ENCODE measurements at places on chromosomes 2 and 18.
A peak's percentile ranks its signal among the peaks of the same experiment; 100 is the strongest.

- DNase-seq, result no peak
- peak overlapping the region; percentile 97 for H3K27ac ChIP-seq
- peak overlapping the region; percentile 22 for H3K4me3 ChIP-seq
- H3K36me3 ChIP-seq, result peaks cover 22% of the 10 kb centered on the region
- H3K27me3 ChIP-seq, result no peaks in the 10 kb centered on the region
- H3K4me1 ChIP-seq, result peaks cover 38% of the 10 kb centered on the region
These were observed 15.8 kb downstream of the HNRNPLL start for GRCh38 chr2:38586931-38587330.

DNA sequence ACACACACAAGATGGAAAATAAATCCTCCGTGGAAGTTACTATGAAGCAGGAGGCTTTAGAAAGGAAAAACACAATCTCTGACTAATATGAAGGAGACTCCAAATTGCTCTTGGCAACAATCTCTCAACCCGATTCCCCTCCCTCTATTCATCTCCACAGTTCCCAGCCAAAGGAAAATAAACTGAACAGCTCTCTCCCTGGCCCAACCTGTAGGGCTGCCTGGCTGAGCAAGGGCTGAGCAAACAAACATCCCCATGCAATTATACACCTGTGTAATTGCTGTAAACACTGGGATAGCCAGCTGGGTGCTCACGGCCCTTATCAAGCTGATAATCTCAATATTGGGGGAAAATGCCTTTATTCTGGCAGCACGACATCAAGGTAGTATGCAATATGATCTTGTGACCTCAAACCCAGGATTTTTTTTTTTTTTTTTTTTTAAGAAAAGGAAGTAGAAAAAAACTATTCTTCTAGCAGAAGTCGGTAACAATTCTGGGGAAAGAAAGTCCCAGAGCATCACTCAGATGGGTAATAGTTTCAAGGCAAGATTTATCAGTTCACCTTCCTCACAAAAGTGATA, 203.3 kb upstream of the SMAD2 start:
- peaks cover 30% of the 10 kb centered on the region for H3K4me1 ChIP-seq

- no peak overlapping the region for H3K27ac ChIP-seq
- H3K4me3 ChIP-seq, result no peak overlapping the region
- H3K4me1 ChIP-seq, result no peaks in the 10 kb centered on the region
- H3K36me3 ChIP-seq, result peaks cover 20% of the 10 kb centered on the region
- DNase-seq, result no peak
- H3K27me3 ChIP-seq, result no peaks in the 10 kb centered on the region
These were observed 81.1 kb upstream of the CD226 start for GRCh38 chr18:70028734-70029133.

GRCh38 chr2:123093199-123093598, 931.9 kb upstream of the CNTNAP5 start:
- H3K4me1 ChIP-seq, result no peaks in the 10 kb centered on the region
- H3K27ac ChIP-seq, result no peak overlapping the region
- H3K36me3 ChIP-seq, result no peaks in the 10 kb centered on the region
- no peaks in the 10 kb centered on the region for H3K27me3 ChIP-seq
- DNase-seq, result no peak

GRCh38 chr2:129689653-129690448, 289.6 kb upstream of the RAB6C start:
- H3K27me3 ChIP-seq, result peaks cover 17% of the 10 kb centered on the region
- H3K27ac ChIP-seq, result no peak overlapping the region
- H3K36me3 ChIP-seq, result peaks cover 4% of the 10 kb centered on the region
- no peak for DNase-seq
- no peaks in the 10 kb centered on the region for H3K4me1 ChIP-seq

Measured in activated T-cell treated with anti-CD3 and anti-CD28 coated beads, Interleukin-2, amount 50 U/mL, for 72 hours (primary cell).